ENCODE measurements at places on chromosomes 5 and 9. TPM values are rescaled to one million over a fixed set of nuclear protein-coding genes. Genes with fewer than 3 reads are reported as not detected.

DNA sequence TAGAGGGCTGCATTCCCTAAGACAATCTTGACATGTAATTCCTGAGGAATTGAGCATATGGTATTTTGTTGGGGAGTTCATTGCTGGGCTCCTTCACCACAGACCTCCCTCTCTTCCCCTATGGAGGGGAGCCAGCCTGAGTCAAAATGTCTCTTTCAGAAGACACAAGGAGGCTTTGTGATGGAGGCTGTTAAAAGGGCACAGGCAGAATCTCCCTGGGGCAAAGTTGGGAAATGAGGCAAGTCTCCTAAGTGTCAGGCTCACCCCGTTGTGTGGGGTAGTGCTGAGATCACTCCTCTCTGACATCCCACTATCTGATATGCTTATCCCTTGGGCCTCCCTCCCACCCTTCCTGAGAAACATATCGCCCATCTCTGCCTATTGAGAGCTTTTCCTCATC, 30.6 kb downstream of the GFRA3 start:
- DNase-seq, result no peak

HK3 gene
- 6.4 TPM for total RNA-seq

DNA sequence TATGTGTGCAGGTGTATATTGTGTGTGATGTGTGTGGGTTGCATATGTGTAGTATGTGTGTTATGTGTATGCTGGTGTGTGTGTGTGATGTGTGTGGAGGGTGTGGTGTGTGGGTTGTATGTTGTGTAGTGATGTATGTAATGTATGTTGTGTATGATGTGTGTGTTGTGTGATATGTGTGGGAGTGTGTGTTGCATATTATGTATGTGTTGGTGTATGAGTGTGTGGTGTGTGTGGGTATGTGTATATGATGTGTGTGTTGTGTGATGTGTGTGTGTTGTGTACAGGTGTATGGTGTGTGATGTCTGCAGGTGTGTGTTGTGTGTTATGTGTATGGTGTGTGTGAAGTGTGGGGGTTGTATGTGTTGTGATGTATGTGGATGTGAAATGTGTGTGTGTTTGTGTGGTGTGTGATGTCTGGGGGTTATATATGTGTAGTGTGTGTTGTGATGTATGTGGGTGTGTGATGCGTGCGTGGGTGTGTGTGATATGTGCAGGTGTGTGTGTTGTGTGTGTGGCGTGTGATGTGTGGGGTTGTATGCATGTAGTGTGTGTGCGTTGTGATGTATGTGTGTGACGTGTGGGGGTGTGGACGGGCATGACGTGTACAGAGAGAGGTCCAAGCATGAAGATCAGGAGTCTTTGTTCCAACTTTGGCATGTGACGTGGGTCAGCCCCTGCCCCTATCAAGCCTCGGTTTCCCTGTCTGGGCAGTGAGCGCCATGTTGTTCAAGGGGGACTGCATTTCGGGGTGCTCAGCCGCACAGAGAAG, 8.5 kb upstream of the CRB2 start:
- no peak for DNase-seq

DNA sequence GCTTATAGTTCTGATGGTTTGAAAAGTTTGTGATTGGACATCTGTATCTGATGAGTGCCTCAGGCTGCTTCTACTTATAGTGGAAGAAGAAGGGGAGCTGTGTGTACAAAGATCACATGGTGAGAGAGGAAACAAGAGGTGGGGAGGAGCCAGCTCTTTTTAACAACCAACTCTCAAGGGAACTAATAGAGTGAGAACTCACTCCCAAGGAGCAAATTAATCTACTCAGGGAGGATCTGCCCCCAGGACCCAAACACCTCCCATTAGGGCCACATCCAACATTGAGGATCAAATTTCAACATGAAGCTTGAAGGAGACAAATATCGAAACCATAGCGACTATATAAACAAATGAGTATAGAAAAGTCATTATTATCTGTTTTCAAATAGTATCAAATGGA, 64.7 kb upstream of the PRLR start:
- DNase-seq, result no peak

GRCh38 chr5:123138774-123139173, 49.7 kb downstream of the PRDM6 start:
- DNase-seq, result no peak

MRRF gene
- total RNA-seq, result 39.1 TPM

POLE3 gene
- 22.6 TPM for total RNA-seq

Data from Right ventricle myocardium inferior (tissue), 1 donor.